Anterior cingulate cortex (tissue), 58 donors: ENCODE measurements at places on chromosomes 5 and 9.

- DNase-seq = no peak
These were observed 211.9 kb downstream of the ACTL7B start for GRCh38 chr9:108643731-108644510.

GRCh38 chr5:113682497-113683136 lies 169.1 kb downstream of the YTHDC2 start:
- DNase-seq = no peak

DNA sequence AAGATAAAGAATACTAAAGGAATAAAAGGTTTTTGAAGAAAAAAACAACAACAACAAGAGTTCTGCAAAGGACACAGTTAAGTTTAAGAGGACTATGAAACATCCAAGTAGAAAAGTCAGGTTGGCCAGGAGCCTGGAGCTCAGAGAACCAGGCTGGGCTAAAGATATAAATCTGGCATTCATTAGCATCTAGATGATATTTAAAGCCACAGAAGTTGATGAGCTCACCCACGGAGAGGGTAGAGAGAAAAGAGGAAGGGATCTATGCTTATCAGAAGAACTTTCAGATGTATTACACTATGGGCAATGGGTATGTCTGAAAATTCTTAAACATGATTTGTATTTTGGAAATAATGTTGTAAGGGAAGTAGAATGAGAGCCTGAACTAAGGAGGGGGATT lies 9.9 kb downstream of the MIER3 start:
- DNase-seq = no peak

DNA sequence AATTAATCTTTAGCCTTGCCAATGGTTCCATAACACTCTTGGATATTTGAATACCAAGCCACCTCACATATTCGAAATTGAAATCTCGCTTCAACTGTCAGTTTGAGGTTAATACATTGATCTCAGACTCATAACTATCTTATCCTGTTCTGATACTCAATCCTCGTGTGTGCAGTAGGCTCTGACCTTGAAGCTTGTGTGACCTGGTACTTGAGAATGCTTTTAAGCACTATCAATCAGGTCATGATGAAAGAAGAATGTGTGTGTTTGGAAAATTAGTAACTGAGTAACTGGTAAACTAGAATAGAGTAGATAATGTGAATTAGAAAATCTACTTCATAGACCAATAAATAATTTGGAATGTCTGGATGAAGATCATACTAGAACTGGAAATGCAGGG lies 1266.7 kb downstream of the MAT2B start:
- no peak for DNase-seq

GRCh38 chr9:4965174-4965821 lies 19.8 kb upstream of the JAK2 start:
- no peak for DNase-seq

- no peak for DNase-seq
These were observed 8.4 kb downstream of the FLT4 start for GRCh38 chr5:180640861-180641565.

- DNase-seq = no peak
These were observed 72.0 kb upstream of the CKMT2 start for GRCh38 chr5:81161012-81161601.

- no peak for DNase-seq
These were observed 13.7 kb upstream of the CXCL14 start for GRCh38 chr5:135592312-135593045.
